ENCODE measurements at places on chromosomes 4 and X.

- no peak for DNase-seq
Measured at GRCh38 chr4:116952530-116953136, 132.7 kb downstream of the TRAM1L1 start.

DNA sequence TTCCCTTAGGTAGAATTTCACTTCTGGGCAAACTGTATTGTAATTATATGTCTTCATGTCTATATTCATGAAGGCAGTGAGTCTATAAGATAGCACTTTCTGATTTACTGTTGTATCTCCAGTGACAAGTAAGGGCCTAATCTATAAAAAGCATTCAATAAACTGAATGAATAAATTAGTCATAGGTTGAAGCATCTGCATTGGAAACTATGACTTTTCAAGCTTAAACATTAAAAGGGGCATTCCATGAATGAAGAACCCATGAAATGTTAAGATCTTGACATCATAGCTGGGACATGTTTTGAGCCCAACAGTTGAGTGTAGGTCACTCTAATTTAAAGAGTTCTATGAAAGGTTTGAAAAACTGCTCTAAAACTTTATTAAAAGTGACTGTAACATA lies 159.3 kb upstream of the LCORL start:
- no peak for DNase-seq

DNA sequence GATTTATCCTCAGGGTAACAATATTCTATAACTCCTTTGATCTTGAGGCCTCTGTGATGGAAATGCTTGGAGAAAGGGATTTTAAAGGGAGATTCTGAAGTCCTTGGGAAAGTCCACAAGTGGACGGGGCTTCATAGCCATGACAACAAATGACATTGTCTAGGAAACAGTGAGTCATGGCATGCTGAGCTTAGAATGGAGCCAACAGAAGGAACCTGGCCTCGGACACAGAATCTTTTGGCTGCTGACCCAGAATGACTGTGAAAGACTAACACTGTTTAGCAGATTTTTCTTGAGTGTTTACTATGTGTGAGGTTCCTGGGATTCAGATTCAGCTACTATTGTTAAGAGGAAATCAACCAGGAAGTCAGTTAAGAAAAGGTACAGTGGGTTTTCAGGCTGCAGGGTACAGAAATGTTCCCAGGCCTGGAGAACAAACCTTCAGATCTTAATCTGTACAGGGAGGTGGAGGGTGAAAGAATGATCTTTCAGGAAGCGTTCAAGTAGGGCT lies 18.1 kb upstream of the CXCL2 start:
- DNase-seq: no peak

- no peak for DNase-seq
Measured at GRCh38 chr4:107603430-107603829, 116.6 kb downstream of the PAPSS1 start.

GRCh38 chr4:129622566-129622965 lies 526.6 kb downstream of the C4orf33 start:
- no peak for DNase-seq

GRCh38 chr4:42871671-42872290 lies 20.7 kb upstream of the GRXCR1 start:
- no peak for DNase-seq

DNA sequence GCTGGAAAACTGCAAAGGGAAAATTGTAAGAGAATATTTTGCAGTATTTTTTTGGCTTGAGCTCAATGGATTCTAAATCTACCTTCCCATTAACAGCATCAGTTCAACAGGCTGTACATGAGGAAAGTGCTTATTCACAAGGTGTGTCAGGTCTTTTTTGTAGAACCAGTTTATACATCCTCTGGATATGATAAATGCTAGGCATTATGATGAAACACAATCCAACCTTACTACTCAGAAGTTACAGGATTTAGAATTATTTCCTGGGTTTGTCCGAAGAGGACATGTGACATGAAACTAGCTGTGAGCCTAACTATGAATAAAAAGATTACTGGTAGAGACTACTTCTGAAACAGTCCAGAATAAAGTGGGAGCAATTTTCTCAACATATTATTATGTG lies 49.5 kb downstream of the ATXN3L start:
- DNase-seq: no peak

GRCh38 chrX:44536198-44536597 lies 6.5 kb downstream of the FUNDC1 start:
- no peak for DNase-seq

DNA sequence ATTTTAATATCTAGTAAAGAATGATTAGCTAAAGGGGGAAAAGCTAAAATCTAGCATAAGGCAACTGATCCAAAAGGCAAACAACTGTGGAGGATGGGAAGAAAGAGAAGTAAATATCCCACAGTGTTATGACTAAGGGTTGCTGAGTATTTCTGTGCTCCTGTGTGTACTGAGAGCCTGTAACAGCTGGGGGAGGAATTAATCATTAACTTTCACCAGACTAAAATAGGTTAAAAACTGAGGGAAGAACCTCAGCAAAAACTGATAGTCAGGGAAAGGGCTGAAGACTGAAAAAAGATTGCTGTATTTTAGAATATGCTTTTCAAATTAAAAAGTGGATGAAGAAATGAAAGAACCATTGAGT lies 365.9 kb downstream of the CXXC4 start:
- no peak for DNase-seq

- no peak for DNase-seq
Measured at GRCh38 chr4:120399826-120400225, 333.2 kb upstream of the MAD2L1 start.

GRCh38 chrX:70769659-70770227 lies 138.8 kb downstream of the TEX11 start:
- DNase-seq: no peak

DNA sequence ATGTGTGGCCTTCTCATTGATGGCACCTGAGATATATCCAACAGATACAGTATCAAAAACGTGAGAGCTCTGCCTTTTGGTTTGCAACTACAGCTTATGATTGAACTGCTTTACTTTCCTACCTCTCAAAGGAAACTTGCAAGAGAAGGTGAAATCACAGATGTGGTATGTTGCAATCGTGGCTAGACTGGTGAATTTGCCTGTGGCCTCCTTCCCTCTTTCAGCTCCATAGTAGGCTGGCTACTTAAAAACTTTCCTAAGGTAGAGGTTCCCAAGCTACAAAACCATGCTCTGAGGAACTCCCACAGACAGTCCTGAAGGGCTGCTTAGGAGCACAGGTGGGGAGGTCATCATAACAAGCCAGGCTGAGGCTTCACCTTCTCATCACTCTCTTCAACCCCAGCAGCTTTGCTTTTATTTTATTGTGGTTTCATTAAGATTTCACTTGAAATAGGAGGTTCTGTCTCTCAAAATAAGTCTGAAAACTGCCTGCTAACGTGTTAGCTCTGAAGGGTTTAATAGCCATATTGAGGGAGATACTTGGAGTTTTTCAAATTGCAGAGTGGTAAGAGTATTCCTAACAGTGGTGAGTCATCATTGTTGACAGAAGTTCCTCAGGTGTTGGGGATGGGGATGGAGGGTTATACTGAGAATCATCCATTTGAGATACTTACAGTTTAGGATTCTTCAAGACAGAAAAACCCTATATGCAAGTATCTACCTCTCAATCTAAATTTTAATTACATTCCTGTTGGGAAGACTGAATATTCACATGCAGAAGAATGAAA lies 93.5 kb upstream of the UCP1 start:
- DNase-seq: no peak

DNA sequence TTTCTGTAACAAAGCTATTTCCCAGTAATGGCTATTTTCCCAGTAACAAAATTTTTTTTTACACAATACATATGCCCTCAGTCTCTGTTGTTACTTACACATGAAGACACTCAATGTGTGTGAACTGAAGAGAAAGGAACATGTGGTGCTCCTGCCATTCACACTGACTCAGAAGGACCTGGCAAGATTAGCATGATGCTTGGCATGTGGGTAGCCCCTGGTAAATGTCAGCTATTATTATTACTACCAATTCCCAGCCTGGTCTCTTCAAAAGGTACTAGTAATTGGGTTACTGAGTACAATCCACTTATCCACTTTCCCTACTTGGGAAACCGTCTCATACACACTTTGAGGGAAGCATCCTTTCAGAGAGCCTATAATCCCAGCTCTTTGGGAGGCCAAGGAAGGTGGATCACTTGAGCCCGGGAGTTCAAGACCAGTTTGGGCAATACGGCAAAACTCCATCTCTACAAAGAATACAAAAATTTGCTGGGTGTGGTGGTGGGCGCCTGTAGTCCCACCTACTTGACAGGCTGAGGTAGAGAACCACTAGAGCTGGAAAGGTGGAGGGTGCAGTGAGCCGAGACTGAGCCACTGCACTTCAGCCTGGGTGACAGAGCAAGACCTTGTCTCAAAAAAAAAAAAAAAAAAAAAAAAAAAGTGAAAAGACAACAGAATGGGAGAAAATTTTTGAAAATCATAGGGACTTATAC lies 14.6 kb downstream of the RBBP7 start:
- no peak for DNase-seq

GRCh38 chr4:38328989-38329729 lies 334.8 kb upstream of the KLF3 start:
- no peak for DNase-seq

DNA sequence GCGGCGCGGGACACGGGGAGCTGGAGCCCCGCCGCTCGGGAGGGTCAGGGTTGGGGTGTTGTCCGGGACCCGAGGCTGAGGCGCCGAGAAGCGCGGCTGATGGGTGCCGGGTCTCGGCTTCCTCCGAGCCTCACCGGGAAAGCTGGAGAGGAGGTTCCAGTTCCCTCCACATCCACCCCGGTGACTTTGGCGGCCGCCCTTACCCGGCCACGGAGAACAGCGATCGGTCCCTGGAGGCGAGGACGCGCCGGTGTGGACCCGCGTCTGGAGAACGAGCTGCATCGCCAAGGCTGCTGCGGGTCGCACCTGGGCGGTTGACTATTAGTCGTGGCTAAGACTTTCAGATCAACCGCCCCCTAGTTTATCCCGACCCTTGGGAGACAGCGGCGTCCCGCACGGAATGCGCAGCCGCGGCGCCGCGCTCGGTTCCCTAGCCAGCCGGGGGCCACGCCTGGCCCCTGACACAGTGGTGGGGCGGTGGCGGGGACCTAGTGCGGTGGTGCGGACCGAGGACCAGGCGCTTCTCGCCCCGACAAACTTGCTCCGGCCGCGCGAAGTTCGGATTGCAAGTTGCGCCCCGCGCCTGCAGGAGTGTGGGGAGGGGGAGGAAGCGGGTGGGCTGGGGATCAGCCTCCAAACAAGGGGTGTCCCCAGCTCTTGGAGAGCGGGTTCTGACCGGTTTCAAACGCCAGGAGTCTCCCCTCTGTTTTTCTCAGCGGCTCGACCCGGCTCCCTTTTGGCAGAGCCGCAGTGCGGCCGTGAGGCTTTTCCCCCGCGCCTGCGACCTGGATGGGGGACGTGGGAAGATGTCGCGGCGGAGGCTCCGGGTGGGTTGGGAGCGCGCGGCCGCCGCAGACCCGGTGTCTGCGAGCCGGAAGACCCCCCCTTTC lies 568 bp downstream of the FHDC1 start:
- peak; percentile 15 for DNase-seq

DNA sequence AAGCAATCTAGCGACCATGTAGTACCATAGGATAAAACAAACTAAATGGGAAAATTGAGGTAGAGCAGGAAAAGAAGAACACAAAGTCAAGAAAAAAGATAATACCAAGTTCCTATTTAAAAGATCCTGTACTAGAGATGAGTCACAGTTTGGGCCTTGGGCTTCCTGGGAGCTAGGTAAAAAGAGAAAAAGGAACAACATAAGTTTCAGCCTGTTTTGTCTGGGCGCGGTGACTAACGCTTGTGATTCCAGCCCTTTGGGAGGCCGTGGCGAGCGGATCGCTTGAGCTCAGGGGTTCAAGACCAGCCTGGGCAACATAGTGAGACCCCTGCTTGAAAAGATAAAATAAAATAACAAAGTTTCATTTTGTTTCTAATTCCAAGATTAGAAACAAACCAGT lies 14.0 kb upstream of the TMEM156 start:
- DNase-seq: no peak
